Stimulated activated CD4-positive, alpha-beta T cell treated with anti-CD3 and anti-CD28 coated beads, Interleukin-1b, Interleukin-23, amount 100 ng/mL, for 24 hours (primary cell): ENCODE measurements at places on chromosomes 13 and 19.

GRCh38 chr13:57740719-57741118 lies 109.2 kb downstream of the PCDH17 start:
- DNase-seq: no peak

- no peak for DNase-seq
Observed at GRCh38 chr13:44273991-44274770, 99.4 kb upstream of the SERP2 start.

DNA sequence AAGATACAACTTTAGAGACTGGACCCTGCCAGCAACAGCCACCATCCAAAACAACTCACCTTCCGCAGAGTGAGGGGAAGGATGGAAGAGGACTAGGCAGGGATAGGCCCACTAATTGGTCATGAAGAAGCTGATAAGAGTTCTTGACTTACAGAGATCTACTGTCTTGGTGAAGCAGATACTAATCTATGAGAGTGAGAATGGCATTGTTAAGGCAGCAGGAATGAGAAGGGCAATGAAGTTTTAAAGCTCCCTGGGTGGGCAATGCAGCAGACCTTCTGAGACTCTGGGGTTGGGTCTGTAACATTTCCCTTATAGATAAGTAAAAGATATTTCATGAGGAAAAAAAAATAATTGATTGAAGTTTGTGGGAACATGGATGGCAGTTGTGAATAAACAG lies 63.7 kb downstream of the KLF12 start:
- DNase-seq: no peak

DNA sequence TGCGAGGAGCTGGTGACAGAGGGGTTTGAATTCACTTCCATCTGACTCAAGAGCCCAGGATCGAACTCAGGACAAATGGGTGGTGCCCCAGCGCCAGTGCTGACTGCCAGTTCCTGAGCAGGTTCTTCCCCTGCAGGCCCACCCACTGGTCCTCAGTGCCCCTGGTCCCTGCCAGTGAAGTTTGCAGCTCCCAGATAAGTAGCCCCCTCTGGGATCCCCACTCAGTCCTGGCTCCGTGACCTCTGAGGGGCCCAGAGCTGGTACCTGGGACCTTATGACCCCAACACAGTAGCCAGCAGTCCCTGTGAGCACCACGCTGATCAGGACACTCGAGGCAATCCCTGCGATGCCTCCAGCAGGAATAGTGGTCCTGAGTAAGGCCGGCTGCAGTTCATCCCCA lies 11.3 kb upstream of the CEACAM20 start:
- DNase-seq: no peak

GRCh38 chr13:28849441-28849840 lies 29.3 kb downstream of the MTUS2 start:
- DNase-seq: no peak

GRCh38 chr19:36748431-36749275 lies 24.0 kb downstream of the ZNF850 start:
- no peak for DNase-seq

DNA sequence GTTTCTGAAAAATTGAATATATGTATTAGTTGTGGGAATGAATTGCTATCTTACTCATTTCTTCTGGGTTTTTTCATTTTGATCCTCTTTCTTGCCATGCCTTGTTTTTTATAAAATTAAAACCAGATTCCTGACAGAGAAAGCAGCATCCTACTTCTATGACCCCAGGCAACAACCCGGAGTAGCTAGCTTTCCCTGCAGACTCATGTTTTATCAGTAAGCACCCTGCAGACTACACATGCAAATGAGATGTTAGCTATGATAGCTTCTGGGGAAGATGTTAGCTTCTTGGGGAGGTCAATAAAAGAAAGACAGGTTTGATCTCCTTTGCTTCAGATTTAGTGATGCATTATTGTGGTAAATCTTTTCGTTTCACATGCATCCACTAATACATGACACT lies 1598.6 kb downstream of the SLITRK5 start:
- DNase-seq: no peak

- no peak for DNase-seq
Observed at GRCh38 chr13:78998630-78999315, 339.8 kb upstream of the OBI1 start.

DNA sequence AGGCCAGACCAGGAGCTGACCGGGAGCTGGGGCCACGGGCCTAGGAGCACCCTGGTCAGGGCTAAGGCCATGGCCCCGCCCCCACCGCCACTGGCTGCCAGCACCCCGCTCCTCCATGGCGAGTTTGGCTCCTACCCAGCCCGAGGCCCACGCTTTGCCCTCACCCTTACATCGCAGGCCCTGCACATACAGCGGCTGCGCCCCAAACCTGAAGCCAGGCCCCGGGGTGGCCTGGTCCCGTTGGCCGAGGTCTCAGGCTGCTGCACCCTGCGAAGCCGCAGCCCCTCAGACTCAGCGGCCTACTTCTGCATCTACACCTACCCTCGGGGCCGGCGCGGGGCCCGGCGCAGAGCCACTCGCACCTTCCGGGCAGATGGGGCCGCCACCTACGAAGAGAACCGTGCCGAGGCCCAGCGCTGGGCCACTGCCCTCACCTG lies 6.6 kb downstream of the SPHK2 start:
- no peak for DNase-seq

GRCh38 chr19:45340232-45340898 lies at the start of gene KLC3:
KLC3 (plus strand) TSS chr19:45340750; CDS start chr19:45345542, 4,792 bp downstream.
- DNase-seq: peak; percentile 26

- no peak for DNase-seq
Observed at GRCh38 chr19:33501693-33502356, 19.8 kb downstream of the PEPD start.

DNA sequence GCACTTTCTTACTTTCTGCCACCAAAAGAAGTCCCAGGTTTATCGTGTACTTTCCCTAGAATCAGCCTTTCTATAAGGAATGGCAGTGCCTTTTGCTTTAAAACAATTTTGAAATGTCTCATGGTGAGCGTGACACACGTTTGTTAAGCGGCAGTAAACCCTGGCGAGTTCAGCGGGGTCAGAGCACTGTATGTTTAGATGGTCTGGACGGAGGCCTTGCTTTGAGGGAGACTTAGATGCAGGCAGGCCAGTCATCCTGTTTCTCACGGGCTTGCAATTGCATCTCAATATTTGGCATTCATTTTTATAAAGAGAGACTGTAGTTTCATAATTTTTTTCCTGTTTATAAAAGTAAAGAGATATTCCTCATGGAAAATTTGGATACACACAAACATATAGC lies 96.4 kb downstream of the TNFRSF19 start:
- no peak for DNase-seq

DNA sequence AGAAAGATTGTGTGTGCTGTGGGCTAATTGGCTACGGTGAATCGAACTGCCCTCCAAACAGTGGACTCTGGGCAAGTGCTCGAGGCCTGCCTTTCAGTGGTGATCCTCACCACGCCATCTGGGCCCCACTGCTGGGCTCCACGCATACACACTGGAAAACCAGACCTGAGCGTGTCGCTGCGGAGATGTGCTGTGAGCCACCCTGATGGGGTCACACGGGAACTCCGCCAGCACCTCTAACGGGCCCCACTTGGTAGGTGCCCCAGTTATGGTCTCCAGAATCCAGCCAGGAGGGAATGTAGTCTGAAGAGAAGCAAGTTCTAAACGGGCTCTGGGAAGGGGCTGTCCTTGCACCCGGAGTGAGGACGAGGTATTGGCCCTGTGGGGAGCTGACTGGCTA lies 39.3 kb downstream of the C13orf46 start:
- no peak for DNase-seq
